ENCODE measurements at places on chromosomes 16 and 17.

- DNase-seq = no peak
Measured at GRCh38 chr17:78038748-78039288, 80.3 kb downstream of the TNRC6C start.

DNA sequence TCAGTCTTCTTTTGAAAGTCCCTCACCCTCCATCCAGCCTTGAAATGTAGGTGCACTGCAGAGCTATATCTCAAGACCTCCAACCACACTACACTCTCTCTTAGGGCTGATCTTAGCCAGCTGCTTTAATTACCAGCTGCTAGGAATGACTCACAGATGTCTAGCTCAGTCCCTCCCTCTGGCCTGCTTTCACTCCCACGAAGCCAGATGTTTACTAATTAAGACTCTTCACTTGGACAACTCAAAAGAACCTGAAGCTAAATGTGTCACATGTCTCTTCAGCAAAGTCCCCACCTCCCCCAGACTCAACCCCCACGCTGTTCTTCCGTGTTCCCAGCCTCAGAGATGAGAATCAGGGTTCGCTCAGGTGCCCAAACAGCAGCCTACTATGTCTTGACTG is 2.6 kb downstream of the GTF3C1 start:
- no peak for DNase-seq

DNA sequence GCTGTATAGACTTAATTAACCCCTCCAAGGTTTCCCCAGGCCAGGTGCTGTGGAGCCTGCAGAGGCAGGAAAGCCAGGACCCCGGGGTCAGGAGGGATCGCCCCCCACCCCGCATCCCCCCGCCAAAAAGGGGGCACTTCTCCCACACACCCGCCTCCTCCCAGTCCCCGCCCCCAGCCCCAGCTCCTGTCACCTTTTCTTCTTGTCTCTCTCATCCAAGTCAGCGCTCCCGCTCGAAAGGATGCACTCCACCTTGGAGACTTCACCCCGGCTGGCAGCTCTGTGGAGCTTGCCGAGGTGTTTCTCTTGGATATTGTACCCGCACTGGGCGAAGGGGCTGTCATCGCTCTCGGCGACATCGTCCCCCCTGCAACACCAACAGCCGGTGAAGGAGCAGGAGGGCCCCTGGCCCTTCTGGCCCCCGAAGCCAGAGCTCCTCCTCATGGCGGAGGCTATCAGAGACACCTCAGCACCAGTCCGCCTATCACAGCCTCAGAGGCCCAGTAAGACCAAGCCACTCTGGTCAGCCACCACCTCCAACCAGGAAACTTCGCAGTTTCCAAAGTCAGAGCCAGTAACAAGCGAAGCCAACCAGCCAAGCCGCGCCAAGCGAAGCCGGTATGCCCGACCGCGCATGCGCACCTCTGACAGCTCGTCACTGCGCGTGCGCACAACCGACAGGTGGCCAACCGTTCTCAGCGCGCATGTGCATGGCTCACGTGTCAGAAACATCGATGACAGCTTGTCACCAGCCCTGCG is 52.5 kb downstream of the SHCBP1 start:
- no peak for DNase-seq

DNA sequence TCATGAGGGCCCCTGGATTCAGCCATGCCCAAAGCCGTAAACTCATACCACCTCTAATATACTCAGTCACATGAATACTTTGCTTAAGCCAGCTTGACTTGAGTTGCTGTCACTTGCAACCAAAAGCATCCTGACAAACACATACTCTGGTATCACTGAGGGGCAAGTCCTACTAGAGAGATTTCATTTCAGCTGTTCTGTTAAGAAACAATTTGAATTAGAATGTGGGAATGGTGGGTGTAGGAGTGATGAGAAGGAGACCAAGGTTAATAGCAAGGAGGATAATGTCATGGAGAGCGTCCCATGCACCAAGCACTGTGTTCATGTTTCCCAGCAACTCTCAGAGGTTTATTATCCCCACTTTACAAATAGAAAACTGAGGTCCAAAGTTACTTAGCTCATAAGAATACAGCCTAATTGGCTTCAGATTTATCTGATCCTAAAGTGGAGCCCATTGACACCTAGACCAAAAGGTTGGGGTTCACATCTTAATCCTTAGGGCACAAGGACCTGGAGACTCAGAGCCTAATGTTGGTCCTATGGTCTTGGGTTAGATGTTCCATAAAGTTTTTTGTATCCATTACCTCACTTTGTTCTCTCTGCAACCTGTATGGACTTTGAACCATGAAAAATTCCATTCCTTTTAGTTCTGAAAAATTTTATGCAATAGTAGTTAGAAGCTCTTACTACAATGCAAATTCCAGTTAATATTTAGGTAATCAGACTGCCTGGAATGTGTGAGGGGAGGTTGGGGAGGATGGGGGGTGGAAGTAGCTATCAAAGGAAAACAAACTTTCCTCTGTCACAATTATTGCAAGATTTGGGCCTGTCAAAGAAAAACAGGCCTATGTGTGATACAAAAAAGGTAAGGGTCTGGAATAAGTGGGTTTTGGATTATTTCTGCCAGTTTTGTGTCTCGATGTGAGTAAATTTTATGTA is 105.9 kb downstream of the IRX3 start:
- DNase-seq = no peak

GRCh38 chr17:79784353-79785016 is 6.5 kb downstream of the CBX2 start:
- DNase-seq = no peak

GRCh38 chr17:62781356-62781755 is 26.8 kb downstream of the MARCHF10 start:
- DNase-seq = peak; percentile 85
